Bronchial epithelial cell (primary cell): ENCODE measurements at places on chromosomes 1 and 21. TPM values are rescaled to one million over a fixed set of nuclear protein-coding genes. Genes with fewer than 3 reads are reported as not detected.

Gene CHD5
- 0.13 and 0.26 TPM in 2 replicates for total RNA-seq

DNA sequence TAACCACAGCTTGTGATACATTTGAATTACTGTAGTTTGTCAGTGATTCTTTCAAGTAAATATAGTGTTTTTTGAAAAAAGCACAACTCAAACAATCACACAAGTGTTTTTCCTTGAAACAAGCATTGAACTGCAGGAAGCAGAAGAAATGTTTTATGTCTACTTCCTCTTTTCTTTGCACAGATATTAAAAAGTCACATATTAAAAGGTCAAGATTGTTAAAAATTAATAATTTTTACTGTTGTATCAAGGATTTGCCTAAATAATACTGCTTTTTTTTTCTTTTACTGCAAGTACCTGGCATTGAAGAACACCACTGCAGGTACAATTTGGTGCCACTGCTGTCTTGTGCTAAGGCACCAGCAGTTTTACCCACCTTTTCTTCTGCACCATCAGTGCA lies 214.2 kb upstream of the C1orf105 start:
- no peak for DNase-seq

DNA sequence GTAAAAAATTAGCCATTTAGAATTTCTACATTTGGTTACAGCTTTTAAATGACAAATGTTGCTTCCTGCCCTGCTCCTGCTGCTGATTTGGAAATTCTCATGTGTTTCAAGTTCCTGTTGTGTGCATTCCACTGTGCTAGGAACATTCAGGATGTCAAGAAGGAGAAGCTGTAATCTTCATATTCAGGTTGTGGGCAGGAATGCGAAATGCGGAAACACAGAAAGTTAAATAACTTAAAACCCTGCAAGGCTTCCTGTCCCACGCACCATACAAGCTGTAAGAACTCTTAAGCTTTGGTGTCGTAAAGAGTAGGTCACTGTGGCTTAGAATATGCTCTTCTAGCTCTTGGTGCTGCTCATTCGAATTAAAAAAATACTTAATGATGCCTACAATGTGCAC lies 52.6 kb downstream of the S100B start:
- no peak for DNase-seq

DNA sequence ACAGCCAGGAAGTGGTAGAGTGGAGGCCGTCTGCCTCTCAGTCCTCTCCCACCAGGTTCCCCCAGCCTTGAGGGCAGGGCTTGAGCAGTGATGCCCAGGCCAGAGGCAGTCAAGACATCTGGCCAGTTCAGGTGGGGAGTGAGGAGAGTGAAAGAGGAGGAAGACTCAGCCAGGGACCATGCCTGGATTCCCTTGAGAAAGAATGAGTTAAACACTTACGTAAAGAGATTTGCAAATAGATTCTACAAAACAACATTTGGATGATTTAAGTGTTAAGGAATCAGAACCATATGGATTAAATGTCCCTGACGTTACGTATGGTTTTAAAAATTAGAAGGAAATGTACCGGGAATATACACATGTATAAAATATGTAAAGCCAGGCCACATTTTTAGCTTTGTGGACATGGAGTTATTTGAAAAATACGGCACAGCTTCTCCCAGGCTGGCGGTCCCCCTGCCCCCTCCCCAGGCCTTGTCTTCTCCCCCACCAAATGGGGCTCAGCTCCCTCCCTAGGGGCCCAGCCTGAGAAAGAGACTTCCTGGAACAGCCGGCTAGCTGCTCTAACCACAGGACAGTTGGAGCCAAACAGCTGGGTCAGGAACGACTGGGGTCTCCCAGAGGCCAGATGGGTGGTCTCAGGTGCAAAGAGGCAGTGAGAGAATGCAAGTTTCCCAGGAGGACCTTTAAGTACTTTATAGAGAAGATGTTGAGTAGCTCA lies 188.3 kb upstream of the EDN2 start:
- peak; percentile 37 for DNase-seq

- no peak for DNase-seq
Measured at GRCh38 chr1:161198897-161199431, at the start of gene ADAMTS4. Gene ADAMTS4, minus strand, starts transcription at chr1:161199054. Its CDS starts 427 bp downstream, at chr1:161198627.

DNA sequence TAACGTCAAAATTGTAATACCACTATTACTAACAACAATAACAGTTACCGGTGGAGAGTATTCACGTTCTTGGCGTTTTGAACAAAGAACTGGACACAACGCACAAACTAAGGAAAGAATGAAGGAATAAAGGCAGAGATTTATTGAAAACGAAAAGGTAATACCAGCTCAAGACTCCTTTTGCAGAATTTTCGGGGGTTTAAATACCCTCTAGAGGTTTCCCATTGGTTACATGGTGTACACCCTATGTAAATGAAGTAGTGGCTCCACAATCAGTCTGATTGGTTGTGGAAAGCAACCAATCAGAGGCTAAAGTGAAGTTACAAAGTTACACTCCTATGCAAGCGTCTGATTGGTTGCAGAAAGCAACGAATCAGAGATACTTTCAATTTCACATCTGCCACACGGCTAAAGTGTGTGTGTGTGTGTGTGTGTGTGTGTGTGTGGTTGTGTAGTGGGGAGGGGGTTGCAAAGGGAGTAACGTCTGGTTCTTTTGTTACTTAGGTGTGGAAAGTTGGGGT lies 1.1 kb upstream of the GTF2B start:
- DNase-seq = no peak

- no peak for DNase-seq
Measured at GRCh38 chr1:101183388-101183699, 53.5 kb upstream of the S1PR1 start.

DNA sequence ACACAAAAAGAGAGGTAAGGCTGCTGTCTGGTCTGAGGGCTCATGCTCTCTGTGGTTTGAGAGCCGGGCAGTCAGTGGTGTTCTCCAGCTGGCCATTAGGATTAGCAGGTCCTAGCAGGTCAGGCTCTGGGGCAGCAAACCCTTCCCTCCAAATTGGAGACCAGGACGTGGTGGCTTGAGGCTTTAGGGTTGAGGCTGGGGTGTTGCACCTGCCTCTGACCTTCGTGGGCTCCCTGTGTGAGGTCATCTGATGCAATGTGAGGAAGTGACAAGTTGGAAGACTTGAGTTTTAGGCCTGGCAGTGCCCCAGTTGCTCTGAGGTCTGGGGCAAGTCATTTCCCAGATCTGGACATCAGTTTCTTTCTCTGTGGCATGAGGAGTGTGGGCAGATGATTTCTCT lies 24.4 kb downstream of the SZRD1 start:
- no peak for DNase-seq

DNA sequence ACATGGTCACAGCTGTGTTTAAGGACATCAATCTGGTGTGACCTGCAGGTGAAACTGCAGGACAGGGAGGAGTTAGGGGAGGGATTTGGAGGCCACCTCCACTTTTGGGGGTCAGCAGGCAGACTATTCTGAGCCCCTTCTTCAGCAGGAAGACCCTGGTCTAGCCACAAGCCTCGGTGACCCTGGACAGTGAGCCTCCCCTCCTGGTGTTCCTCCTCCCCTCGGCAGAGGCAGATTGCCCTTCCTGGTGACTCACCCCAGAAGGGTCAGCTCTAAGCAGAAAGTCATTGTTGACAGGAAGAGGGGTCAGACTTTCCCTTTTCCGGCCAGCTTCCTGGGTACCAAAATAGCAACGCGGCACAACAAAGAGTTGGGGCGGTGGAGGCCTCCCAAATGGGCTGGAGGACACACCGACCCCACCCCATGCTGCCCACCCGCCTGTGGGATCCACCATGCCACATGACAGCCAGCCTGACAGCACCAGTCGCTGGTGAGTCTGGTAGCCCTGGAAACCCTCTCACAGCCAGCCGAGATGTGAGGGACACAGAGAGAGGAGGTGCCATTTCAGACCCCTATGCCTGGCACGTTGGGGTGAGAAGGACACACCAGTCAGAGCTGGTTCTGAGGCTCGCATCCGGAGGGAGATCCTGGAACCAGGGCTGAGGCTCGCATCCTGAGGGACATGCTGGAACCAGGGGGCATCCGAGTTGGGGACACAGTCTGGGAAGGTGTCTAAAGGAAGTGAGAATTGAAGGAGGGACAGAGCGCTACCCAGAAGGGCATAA lies 14.7 kb upstream of the CSF1 start:
- DNase-seq = peak; percentile 27

Gene AJAP1
- 0.13 and 0.26 TPM in 2 replicates for total RNA-seq

GRCh38 chr1:166165661-166166328 lies 1.0 kb downstream of the FAM78B start:
- no peak for DNase-seq

DNA sequence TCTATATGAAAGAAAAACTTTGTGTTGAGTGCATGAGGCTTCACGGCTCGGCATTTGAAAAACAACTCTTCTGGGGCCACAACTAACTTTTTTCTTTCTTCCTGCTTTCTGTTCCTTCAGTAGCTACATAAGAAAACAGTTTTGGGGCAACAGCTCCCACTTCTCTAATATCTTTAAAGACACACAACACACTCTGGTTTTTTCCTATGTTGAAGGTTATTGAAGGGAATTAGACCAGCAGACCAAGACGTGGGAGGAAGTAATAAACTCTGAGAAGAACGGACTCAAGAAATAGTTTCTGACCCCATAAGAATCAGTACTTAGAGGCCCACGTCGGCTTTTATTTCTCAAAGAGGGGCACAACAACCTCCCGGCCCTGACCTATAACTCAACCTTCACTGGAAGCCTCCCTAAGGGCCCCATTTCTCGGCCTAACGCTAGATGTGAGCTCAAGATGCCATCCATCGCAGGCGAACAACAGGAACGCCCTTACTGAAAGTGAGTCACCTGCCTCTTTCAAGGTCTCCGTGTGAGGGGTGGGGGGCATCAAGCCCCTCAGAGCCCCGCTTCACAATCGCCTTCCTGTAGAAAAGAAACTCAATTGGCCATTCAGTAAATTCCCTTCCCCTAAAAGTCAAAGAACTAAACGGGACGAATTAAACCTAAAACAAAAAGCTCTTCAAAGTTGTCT lies 844 bp downstream of the ZMYM6 start:
- DNase-seq = peak; percentile 57

DNA sequence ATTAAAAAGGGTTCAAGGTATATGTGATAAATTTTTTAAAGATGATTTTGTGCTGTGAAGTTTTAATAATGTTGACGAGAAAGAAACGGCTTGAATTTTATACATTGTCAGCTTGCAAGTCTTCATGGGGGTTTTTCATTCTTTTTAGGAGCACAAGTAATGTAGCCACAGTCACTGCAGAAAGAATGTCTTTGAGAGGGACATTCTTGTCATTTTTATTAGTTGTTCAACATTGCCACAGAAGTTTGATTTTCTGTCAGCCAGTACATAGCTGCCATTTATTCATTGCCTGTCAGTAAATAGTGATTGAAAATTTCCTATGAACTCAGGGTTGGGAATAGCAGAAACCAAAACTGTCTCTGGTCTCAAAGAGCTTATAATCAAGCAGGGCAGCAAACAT lies 156.3 kb downstream of the DHRS3 start:
- no peak for DNase-seq

DNA sequence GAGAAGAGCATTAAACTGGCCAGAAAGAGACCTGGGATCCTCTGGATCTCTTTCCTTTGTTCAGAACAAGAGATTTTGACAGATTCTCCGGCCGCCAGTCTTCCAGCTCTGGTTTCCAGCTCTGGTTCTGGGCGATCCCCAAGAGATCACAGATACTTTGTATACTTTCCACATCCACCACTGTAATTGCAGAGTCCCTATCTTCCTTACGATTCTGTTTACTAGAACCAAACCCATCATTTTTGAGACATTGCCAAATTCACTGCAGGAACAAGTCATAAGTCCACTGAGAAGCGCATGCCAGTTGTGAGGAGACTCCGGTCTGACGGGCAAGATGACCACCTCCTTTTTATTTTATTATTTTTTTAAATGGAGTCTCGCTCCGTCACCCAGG lies 505.2 kb downstream of the SMYD3 start:
- no peak for DNase-seq

DNA sequence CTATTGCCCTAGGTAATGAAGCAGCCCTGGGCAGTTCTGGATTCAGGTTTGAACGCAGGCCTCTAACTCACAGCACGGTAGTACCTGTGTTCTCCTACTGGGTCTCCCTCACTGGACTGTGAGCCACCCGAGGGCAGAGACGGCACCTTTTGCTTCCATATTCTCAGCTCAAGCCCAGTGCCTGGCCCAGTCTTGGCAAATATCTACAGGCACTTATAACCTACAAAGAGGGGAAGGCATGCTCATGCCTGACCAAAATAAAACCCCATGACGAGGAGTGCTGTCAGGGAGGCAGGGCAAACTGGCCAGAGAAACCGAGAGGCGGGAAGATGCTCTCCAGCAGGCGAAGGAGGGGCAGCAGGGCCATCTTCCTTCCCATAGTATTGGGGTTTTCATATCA lies 91.1 kb downstream of the DDX20 start:
- DNase-seq = no peak

Gene DBT
- 3.7 and 6.5 TPM in 2 replicates for total RNA-seq

- DNase-seq = no peak
Measured at GRCh38 chr1:28950006-28950405, 35.6 kb downstream of the EPB41 start.

DNA sequence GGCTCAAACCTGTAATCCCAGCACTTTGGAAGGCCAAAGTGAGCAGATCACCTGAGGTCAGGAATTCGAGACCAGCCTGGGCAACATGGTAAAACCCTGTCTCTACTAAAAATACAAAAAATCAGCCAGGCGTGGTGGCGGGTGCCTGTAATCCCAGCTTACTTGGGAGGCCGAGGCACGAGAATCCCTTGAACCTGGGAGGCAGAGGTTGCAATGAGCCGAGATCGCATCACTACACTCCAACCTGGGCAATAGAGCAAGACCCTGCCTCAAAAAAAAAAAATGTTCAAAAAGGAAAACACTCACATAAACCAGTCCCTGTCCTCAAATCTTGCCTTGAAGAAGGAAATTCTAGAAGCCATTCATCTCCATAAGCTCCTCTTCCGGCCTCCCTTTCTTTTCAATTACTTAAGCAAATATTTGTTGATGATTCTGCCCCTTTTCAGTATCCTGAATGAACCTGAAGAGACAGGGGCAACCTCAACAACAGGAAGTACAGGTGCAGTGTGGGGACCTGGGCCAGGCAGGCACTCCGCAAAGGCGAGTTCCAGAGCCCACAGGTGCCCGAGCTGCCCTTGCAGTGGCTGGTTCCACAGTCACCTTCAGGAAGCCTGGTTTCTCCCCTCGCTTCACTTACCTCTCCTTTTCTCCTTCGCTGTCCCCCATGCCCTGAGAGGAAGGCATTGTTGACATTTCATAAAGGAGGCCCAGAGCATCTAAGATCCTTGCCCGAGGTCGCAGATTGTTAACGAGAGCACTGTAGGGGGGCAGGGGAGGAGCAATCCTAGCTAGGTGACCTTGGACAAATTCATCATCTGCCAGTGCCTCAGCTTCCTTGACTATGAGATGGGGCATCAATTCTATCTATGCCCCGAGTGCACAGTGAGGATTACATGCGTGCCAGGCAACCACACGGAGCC lies 8.9 kb upstream of the LEFTY1 start:
- DNase-seq = no peak

DNA sequence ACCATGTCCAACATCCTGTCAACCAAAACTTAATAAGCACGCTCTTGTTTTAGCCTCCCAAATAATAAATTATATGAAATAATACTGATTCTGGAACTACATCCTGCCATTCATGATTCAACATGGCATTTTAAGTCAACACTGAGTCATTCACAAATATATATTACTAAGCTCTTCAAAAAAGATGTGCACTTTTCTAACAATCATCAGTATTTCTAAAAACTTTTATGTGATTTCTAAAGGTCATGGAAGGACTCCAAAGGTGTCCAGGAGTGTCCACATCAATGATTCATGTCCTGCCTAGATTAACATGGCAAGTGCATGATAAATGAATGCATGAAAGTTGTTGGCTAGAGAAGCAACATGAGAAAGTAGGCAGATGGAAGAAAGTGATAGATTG lies 51.6 kb downstream of the NEGR1 start:
- peak; percentile 69 for DNase-seq
